ENCODE measurements at places on chromosomes 1 and 21. TPM values are rescaled to one million over a fixed set of nuclear protein-coding genes. Genes with fewer than 3 reads are reported as not detected.

Gene TEX38
- not detected for total RNA-seq

Gene FAM163A
- total RNA-seq = under 0.01 TPM

Gene ZNF670
- total RNA-seq = 2.1 TPM

- DNase-seq = no peak
These were observed 132.7 kb downstream of the RUNX1 start for GRCh38 chr21:34916446-34916845.

GRCh38 chr1:208272311-208272710 lies 28.1 kb upstream of the PLXNA2 start:
- no peak for DNase-seq

DNA sequence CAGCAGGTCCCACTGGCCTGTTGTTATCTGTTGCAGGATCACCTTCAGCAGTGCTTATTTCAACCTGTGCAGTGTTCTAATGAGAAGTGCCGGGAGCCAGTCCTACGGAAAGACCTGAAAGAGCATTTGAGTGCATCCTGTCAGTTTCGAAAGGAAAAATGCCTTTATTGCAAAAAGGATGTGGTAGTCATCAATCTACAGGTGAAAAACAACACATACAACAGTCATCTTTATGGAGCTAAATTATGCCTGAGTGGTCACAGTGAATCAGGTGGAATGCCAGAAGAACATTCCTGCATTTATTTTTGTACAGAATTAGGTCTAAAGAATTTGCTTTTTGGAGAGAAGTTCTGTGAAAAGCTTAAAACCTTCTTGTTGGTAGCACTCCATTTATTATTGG lies 33.2 kb downstream of the TRAF5 start:
- no peak for DNase-seq

DNA sequence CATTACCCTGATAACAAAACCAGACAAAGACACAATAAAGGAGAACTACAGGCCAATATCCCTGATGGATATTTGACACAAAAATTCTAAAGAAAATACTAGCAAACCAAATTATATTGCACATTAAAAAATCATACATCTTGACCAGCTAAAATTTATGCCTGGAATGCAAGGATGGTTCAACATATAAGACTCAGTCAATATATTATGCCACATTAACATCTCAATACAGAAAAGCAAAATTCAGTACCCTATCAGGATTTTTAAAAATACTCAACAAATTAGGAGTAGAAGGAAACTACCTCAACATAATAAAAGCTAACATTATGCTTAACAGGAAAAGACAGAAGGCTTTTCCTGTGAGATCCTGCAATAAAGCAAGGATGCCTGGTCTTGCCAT lies 177.1 kb downstream of the MAGI3 start:
- DNase-seq = no peak

DNA sequence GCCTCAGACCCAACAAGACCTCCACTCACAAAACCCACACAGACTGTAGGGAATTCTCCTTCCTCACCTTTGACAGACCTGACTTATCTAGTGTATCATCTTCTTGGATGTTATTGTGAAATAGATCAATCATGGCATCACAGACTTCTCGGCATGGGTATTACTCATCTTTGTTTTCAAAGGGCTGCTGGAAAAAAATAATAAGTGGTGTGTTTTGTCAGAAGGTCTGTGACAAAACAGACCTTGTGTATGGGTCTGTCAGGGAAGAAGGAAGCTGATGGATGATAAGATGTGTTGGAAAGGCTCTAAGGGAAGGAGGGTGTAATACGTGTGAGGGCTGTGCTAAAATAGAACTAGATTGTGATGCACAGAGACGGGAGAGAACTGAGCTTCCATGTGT lies 13.9 kb upstream of the S100A7 start:
- no peak for DNase-seq

- DNase-seq = no peak
These were observed 6.4 kb downstream of the IL6R start for GRCh38 chr1:154411525-154411924.

DNA sequence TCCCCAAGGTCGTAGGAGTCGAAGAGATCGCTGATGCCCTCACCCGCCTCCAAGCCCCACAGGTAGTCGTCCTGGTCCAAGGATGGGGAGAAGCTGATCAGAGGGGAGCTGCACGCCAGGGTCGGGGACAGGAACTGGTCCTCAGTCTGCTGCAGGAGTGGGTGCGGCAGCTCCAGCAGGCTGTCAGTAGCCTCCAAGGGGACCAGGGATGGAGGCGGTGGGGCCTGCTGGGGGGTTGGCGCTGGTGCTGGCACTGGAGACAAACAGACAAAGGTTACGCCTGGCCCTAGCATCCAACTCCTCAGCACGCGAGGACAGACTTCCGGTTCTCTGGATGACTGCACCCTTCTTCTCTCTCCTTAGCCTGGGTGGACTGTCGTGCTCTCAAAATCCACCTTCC lies 21.1 kb downstream of the E2F2 start:
- no peak for DNase-seq

DNA sequence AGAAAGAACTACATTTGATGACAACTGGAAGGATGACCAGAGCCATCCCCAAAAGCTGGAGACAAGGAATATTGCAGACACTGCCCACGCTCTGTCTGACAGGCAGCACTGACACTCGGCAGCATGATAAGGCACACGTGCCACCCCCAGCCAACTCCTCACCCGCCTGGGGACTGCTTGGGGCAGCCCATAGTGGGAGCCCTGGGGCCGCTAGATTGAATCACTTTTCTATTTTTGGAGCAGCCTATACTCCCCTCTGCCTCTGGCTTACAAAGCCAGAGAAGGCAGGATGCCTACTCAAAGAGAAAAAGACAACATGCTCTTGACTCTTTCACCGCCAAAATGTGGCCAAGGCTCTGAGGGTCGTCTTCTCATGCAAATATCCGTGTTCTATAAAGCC lies 1.3 kb downstream of the SMG5 start:
- no peak for DNase-seq

DNA sequence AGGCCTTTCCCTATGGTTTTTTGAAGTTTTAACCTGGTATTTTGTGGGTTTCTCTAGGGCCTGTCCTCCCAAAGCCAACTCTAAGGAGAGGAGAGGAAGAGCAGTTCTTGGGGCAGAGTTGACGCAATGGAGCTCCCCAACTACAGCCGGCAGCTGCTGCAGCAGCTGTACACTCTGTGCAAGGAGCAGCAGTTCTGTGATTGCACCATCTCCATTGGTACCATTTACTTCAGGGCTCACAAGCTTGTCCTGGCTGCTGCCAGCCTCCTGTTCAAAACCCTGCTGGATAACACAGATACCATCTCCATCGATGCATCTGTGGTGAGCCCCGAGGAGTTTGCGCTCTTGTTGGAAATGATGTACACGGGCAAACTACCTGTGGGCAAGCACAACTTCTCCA lies 38.2 kb downstream of the ZBTB40 start:
- no peak for DNase-seq

DNA sequence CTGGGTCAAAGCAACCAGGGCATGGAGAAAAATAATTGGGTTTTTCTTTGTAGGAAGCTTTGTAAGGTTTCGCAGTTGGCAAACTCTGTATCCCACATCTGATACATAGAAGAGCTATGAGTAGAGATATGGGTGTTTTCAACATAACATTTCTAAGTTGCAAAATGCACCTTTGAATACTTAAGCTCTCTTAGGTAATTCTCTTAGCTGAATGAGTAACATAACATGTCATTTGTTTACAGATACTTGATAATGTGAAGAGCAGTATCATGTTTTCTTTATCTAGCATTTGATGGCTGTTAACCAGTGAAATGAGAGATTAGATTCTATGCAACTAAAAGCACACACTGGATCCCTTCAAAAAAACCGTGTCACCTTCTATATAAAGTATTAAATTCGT lies 21.6 kb downstream of the RAVER2 start:
- DNase-seq = no peak

- DNase-seq = no peak
These were observed 88.4 kb downstream of the ST6GALNAC5 start for GRCh38 chr1:76955652-76956051.

DNA sequence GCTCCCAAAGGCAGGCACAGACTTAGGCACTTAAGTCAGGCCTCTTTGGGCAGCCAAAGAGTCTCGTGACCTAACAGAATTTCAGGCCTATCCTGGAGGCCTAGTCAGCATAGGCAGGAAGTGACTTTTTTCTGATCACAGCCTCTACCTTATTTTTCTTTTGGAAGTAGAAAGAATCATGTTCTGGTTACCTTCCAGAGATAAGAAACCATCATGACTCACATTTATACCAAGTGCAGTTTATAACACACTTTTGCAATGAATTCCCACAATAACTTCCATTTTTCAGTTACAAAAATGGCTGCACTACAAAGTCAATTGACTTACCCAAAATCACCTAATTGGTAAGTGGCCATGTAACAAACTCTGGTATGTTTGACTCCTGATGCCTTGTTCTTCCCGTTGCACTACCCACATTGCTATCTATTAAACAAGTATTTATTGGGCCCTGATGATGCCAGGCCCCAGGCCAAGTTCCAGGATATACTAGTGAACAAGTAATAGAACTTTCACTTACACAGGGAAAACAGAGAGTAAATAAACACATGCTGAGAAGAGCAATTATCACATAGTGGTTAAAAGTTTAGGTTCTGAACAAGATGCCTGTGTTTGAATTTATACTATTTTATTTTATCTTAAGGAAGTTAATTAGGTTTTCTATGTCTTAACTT lies 74.3 kb downstream of the SH3GLB1 start:
- no peak for DNase-seq

DNA sequence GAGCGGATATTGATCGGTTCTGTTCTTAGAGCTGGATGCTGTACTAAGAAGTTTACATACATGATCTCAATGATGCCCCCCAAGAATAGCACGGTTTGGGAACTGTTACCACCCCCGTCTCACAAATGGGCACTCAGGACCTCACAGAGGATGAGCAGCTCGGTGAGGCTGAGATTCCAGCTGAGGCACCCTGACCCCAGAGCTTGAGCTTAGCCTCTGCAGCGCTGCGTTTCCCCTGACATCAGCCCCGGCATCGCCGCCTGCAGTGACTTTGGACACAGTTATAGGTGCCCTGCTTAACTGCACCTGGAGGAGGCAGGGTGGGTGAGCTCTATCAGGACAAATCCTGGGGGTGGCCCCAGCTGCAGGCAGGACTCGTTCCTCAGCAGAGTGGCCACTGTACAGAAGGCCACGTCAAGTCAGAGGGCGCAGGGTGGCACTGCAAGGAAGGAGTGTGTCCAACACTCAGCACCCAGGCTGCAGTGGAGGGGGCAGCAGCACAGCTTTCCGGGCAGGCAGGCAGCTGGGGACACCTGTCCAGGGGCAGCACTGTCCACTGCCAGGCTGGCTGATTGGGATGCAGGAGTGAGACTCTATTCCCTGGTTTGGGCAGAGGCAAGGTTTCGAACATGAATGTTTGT lies 65.8 kb upstream of the ABCG1 start:
- DNase-seq = no peak

DNA sequence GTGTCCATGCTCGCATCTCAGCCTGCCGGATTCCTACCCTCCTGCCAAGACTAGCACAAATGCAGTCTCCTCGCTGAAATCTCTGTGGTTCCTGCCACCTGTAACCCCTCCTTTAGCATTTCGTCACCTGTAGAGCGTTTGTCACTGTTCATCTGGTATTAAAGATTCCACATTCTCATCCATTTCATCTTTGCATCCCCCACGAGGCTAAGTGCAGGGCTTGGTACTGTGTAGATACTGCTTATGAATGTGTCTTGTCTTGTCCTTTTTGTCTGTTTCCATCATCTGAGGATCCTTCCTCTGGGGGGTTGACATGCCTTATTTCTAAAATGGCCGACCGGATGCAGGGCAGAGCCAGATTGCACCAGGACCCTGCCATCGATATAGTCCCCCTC lies 53.7 kb upstream of the DNAJC6 start:
- peak; percentile 31 for DNase-seq

- no peak for DNase-seq
These were observed 1182.6 kb downstream of the AMY1C start for GRCh38 chr1:104932030-104932915.

Data from esophagus muscularis mucosa (tissue), 4 donors.